ENCODE measurements at places on chromosomes 7 and 10.

DNA sequence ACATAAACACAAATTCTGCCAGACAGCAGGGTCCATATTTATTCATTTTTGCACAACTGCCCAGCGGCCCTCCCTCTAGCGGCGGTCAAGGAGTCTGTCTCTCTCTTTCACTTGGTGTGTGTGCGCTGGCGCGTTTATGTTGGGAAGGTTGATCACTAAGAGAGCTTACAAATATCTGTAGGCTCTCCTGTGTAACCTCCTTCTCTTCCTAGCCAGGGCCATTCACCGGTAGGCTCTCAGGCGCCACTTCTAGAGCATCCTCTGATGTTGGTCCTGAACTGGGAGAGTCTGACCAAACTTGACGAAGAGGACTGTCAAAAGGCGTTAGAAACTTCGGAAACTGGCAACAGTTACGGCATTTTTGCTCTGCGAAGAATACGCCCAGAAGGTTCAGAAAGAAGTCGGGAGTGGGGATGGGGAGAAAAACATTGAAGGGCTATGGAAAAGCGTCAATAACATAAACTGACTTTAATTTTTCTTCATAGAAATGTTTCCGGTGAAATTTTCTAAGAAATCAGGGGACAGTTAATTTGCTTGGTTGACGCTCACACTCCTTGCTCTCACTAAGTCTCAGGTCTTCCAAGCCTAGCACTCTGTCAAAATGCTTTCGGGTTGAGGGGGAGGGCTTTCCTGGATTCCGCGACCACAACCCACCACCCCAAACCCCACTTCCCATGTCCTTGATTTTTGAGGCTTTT is 731.1 kb downstream of the ZWINT start:
- DNase-seq = no peak

- no peak for DNase-seq
These were observed 3.3 kb upstream of the ASB4 start for GRCh38 chr7:95482424-95482823.

- DNase-seq = no peak
These were observed 7.5 kb downstream of the CALML3 start for GRCh38 chr10:5532307-5532605.

DNA sequence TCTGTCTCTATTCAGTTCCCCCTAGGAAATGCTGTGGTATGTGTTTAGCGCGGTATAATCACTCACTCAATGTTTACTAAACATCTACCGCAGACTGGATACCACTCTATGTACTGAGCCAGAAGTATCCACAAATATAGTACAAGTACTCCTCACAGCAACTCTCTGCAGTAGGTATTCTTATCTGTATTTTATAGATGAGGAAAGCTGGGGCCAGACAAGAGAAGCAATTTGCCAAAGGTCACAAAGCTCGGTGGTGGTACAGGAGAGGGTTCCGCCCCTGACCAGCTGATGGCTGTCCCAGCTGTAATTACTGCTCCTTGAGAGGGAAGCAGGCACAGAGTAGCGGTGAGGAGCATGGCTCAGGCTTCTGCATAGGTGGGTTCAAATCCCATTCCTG is 184.1 kb downstream of the DOCK4 start:
- no peak for DNase-seq

DNA sequence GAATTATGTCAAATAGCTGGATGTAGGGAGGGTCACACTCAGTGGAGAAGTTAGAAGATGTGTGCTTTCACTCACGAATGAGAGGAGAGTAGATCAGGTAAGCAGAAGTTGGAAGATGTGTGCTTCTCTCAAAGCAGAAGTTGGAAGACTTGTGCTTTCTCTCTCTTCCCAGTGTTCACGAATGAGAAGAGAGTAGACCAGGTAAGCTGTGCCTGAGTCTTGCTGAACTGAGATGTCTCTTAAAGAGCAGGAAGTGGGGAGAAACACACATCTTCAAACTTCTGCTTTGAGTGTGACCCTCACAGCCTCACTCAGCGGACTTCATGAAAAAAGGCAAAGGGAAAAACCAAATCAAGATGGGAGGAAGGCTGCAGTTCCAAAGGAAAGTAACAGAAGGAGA is 7.0 kb upstream of the TMEM243 start:
- DNase-seq = no peak

- no peak for DNase-seq
These were observed 79.5 kb upstream of the GPR141 start for GRCh38 chr7:37604078-37604477.

DNA sequence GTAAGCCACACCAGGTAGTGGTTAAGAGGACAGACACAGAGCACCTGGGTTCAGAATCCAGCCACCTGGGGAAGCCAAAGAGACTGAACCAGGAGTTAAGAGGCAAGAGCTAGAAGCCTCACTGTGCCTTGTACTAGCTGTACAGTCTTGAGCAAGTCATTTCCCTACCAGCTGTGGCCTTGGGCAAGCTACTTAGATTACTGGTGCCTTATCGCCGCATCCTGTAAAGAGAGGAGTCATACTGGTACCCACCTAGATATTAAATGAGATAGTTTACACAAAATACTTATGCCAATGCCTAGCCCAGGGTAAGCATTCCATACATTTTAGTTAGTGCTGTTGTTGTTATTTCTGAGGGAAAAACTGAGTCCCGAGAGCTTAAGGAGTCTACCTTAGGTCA is 47.7 kb downstream of the HABP2 start:
- no peak for DNase-seq

GRCh38 chr10:131933016-131933695 is 32.3 kb downstream of the PPP2R2D start:
- DNase-seq = no peak

- DNase-seq = no peak
These were observed 8.5 kb downstream of the NRP1 start for GRCh38 chr10:33325929-33326328.

DNA sequence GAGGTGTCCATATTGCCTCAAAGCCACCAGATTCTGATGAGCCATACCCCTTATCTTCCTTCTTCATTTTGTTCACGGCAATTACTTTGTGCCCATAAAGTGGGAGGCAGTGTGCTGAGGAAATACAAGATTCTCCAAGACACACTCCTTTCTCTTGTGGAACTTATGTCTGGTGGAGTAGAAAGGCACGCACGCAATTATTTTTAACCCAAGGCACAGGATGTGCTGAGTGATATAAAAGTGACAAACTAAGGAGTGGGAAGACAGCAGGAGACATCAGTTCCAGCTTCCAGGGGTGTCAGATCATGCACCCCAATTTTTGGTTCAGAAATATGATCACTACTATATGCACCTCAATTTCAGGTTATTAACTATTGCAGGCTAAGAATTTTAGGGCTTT is 94.7 kb upstream of the PDCD4 start:
- no peak for DNase-seq
